AML-193 (cell line): ENCODE measurements at places on chromosomes 3 and 15.

DNA sequence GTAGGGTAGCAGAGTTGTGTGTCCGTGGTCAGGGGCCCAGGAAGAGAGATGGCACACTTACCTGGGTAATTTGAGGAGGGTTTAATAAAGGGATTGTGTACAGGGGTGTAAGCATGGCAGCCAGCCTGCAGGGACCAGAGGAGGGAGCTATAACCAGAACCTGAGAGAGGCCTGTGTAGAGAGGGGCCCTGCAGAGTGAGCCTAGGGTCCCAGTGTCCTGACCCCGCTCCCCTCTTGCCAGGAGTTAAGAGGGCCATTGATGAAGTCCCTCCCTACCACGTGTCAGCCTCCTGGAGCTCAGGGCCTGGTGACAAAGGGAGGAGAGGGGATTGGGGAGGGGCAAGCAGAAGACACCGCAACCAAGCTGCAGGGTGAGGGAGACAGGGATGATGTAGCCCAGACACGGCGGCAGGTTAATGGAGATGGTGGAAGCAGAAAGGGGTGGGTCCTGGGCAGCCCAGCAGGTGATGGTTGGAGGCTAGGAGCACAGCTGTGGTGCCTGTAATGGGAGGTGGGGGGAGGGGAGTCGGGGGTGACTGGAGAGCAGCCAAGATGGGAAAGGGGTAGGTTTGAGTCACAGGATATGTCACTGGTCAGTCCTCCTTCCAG lies 165.4 kb upstream of the TOPAZ1 start:
- DNase-seq: no peak

DNA sequence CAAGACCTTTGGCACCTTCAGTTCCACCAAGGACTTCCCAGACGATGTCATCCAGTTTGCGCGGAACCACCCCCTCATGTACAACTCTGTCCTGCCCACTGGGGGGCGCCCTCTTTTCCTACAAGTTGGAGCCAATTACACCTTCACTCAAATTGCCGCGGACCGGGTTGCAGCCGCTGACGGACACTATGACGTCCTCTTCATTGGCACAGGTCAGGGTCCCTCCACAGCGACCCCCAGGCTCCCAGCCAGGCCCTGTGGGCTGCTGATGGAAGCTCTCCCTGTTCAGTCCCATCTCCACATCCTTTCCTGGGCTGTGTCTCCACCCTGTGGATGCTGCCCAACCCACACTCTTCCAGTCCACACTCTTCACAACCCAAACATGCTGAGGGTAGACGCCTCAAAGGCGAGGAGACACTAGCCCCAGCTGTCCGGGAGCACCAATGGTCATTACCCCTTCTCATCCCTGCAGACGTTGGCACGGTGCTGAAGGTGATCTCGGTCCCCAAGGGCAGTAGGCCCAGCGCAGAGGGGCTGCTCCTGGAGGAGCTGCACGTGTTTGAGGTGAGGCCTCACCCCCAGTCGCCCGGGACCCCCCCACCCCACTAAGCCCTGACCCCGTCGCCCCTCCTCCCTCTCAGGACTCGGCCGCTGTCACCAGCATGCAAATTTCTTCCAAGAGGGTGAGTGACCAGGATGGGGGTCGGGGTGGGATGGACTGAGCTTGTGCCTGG lies 4.3 kb upstream of the LSMEM2 start:
- DNase-seq: peak; percentile 86

DNA sequence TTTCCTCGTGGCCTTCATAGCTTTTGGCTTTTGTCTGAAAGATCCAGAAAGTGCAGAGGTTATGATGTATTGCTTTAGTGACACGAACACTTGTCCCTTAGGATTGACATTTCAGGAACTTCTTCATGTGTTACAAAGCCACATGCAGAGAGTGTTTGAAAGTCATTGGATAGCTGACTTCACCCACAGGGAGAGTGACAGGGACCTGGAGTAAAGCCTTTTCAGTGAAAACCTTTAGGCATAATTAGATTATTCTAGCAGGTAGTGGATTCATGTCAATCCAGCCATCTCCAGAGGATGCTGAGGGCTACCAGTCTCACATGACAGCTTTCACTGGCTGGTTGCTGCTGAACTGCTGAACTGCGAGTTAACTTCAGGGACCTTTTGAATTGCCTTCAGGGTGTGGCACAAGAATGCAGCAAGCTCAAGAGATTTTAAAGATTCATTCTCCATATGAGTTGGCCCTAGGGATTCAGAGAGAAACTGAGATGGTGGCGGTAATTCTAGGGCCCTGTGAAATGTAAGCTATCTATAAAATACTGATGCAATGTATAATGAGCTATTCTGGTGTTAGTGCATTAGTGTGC lies 267.0 kb upstream of the GOLIM4 start:
- no peak for DNase-seq

GRCh38 chr3:134601539-134602439 lies 49.0 kb downstream of the KY start:
- DNase-seq: no peak

DNA sequence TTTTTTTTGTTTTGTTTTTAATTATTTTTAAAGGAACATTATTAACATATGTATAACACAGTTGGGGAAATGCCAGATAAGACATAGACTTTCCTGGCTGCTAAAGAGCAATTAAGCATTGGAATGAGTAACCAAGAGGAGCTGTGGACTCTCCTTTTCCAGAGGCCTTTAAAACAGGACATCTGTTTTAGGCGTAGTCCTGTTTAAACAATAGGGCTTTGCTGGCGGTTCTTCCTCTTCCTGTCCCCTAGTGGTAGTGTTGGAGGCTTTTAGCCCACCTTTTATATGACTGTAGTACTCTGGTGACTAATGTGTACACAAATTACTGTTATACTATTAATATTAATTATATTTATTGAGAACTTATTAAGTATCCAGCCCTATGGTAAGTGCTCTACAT lies 81.9 kb downstream of the PPARG start:
- DNase-seq: no peak

DNA sequence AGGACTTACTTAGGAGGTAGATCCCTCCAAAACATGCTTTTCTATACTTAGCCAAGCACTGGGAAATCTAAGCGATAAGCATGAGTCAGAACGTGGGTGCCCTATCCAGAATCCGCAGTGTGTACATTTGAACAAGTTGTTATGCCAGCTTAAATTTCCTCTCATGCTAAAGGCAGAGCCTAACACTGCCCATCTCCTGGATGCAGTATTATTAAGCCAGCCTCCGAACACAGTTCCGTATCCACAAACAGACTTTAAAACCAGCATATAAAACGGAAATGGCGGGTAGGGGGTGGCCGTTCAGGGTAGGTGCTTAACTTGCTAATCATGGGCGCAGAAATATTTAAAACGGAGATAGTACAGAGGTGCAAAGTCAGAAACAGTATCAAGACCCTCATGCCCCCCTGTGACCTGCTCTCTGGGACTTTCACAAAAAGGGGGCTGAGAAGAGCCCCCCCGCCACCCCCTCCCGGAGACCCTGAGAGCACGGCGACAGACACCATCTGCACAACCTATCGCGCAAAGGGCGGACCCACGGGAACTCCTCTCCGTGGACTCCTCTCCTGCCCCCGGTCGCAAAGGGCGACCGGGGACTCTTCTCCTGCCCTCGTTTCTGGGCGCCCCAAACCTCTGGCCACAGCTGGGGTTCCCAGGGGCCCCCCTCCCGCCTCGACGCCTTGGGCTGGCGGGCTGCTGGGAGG lies 889 bp upstream of the LRRIQ4 start:
- peak; percentile 64 for DNase-seq

- DNase-seq: no peak
Observed at GRCh38 chr3:100169201-100169920, 55.1 kb upstream of the FILIP1L start.

GRCh38 chr3:67920969-67921368 lies 266.6 kb upstream of the SUCLG2 start:
- DNase-seq: no peak

DNA sequence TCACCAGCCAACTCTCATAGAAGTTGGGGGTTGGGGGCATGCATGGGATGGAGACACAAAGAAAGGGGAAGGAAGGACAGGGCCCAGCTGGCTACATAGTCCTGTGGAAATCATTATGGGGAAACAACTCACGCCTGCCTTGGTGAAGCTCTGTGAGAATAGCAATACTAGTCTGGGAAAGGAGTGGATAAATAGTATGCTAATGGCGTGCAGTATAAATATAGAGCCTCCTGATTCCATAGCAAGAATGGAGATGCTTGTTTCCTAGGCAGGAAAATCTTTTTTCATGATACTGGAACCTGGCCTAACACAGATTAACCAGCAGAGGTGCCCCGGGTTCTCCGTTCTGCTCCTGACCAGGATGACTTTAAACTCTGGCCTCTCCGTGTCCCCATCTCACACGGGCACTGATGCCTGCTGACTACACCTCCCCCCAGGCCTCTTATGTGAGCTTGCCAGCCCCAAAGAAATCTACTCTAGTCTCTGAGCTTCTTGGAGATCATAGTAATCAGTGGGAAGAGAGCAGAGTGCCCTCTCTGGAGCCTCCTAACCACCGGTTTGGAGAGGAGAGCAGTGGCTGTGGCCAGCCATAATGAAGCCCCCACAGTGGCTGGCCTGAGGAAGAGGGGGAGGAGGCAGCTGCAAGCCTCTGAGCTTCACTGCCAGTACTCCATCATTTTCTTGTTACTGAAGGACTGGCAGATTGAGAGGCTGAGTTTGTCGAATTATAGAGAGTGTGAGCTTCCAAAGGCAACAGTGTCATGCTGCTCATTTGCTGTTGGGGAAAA lies 355.0 kb upstream of the SEMA6D start:
- no peak for DNase-seq

GRCh38 chr3:66259566-66260255 lies 38.9 kb downstream of the SLC25A26 start:
- DNase-seq: no peak

DNA sequence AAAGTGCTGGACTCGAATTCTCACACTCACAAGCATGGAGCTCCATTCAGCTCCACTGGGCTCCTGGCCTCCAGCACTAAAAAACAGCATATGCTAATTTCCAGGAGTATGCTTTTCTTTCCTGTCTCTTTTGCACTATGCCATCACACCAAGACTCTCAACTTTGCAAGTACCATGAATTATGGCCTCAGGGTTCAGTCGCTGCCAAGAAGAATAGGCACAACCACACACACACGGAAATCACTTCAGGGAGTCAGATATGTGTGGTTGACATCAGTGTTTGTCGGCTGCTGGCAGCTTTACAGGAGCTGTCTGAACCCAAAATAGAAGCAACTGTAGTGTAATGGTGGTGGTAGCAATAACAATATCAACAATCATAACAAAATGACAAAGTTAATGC lies 305.0 kb upstream of the SLCO3A1 start:
- no peak for DNase-seq

GRCh38 chr3:176274161-176274560 lies 923.1 kb downstream of the TBL1XR1 start:
- DNase-seq: no peak

DNA sequence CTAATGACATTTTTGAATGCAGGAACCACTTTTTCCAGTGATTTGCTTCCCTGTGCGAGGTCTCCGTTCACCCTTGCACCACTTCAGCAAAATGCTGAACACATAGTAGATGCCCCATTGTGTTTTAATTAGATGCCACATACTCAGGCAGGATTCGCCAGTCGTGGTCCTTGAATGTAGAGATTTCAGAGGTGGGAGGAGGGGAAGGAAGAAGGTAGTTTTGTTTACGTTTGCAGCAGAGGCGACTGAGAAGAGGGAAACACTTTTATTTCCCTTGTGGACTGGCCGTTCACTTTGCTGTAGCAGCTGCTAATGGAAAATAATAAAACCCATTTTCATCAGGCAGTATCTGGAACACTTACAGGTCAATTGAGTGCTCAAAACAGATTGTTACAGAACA lies 262.8 kb upstream of the TBL1XR1 start:
- DNase-seq: no peak
